CD4-positive, alpha-beta memory T cell (primary cell): ENCODE measurements at places on chromosomes 3 and 15.

GRCh38 chr3:140505876-140506275 is 172.0 kb upstream of the TRIM42 start:
- DNase-seq, result no peak

- no peak for DNase-seq
Measured at GRCh38 chr3:52429779-52430415, 15.0 kb downstream of the SEMA3G start.

DNA sequence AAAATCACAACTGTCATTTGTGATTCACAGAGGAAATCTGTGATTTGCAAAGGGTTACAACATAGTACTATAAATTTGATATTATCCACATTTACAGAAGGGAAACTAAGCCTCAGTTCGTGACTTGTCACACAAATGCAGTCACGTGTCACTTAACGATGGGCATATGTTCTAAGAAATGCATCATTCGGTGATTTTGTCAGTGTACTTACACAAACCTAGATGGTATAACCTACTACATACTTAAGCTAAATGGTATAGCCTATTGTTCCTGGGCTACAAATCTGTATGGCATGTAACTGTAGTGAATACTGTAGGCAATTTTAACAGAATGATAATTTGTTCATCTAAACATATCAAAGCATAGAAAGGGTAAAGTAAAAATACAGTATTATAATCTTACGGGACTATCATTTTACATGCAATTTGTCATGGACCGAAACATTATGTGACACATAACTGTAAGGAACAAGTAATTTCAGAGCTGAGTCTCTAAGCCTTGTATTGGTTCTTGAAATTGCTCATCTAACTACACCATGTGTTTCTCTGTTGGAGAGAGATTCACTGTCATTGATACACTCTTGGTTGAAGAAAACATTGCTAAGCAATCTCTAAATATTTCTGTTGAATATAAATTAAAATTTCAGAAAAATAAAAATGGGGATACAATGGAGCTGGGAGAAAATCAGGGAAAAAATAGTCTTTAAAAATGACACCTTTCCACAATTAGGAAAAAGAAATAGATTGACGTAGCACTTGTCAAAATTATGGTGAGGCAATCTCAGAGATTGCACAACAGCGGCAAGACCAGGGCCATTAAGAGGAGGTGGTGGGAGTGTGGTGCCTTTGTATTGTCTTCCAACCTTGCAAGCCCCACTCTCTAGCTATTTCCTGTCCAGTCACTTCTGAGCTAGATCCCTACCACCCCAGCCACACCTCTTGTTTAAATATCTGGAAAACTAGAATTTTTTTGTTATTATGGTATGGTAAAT is 645.8 kb upstream of the TBL1XR1 start:
- no peak for DNase-seq

GRCh38 chr15:25803036-25803435 is 60.1 kb downstream of the ATP10A start:
- no peak for DNase-seq
